Tibial nerve (tissue), 4 donors: ENCODE measurements at places on chromosomes 3 and 15. TPM values are rescaled to one million over a fixed set of nuclear protein-coding genes. Genes with fewer than 3 reads are reported as not detected.

GRCh38 chr15:52483707-52484106 is 45.0 kb downstream of the MYO5A start:
- DNase-seq, result no peak

DNA sequence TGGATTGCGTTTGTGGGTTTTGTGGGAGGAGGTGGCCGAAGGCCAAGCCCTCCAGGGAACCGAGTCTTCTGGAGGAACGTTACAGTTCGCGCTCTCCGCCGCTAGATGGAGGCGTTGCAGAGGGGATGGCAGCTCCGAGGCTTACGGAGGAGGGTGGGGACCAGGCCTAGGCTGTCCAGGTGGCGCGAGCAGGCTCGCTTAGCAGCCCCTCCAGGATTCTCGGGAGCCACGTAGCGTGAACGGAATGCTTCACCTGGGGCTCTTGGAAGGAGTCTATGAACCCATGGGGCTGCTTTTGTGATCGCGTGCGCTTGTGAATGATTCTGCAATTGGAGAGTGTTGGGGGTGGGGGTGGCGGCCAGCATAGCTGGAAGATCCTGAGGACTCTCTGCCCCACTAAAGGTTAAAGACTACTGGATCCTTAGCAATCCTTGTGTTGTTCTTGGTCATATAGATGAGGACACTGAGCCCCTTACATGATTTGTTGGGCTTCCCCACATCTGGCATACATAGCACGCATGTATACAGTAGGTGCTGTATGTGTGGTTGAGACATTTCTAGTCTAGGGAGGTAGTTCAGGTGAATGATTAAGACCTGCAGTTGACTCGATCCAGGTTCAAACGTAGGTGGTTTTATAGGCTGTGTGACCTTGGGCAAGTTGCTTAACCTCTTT is 25.7 kb downstream of the FAM3D start:
- DNase-seq, result peak; percentile 70

DNA sequence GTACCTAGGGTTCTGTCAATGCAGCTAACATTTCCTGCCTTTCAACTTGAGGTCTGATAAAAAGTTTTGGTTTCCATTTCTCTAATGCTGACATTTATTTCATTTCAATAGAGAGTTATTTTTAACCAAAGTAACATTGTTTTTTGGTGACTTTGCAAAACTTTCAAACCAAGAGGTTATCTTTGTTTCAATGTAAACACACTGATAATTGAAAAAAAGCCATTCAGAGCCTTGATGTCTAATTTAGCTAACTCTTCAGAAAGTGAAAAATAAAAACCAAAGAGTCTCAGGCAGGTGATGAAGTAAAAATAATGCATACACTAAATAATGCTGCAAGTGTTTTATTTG is 9.6 kb upstream of the TIPARP start:
- DNase-seq, result no peak

- DNase-seq, result no peak
Observed at GRCh38 chr3:125313060-125313635, 62.0 kb downstream of the ZNF148 start.

DNA sequence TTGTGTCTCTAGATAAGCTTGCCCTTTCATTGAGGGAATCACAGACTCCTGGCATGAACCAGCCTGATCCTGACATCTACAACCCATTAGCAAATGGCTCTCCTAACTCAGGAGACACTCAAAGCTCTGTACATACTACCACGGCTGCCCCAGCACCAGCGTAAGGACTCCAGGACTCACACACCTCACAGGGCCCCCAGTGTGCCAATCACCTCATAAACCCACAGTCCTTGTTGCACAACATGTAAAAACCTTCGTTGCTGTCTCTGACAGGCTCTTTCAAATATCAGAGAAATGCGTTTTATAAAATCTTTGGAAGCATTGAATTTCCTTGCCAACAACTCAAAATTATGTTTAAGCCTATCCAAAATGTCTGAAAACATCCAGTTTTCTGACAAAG is 7.3 kb downstream of the FYCO1 start:
- no peak for DNase-seq

GRCh38 chr3:138717348-138717747 is 108.8 kb downstream of the FAIM start:
- DNase-seq, result no peak

GRCh38 chr15:69794645-69795469 is 302.9 kb downstream of the TLE3 start:
- peak; percentile 51 for DNase-seq

DNA sequence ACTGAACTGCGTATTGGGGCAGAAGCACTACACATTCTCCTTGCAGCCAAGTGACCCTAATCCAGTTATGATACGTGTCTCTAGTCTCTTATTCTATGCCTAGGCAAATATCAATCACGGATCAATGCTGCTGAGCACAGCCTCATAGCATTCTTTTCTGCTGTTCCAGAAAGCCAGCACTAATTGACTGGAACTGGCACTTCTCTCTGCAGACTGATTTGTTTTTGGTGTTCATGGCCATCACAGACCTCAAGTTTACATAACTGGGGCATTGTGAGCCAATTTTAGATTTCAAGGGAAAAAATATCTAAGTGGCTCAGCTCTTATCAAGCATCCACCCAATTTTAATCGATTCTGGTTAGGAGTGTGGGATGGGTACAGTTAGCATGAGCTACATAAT is 37.9 kb downstream of the GLDN start:
- DNase-seq, result no peak

GRCh38 chr3:169403855-169404519 is 259.5 kb downstream of the MECOM start:
- no peak for DNase-seq

RAB6B gene
- total RNA-seq, result 1.4 TPM

PLA2G4D gene
- total RNA-seq, result not detected

CTXN2 gene
- total RNA-seq, result not detected

KBTBD8 gene
- 4.8 TPM for total RNA-seq

EXD1 gene
- not detected for total RNA-seq

EPHA6 gene
- 1.3 TPM for total RNA-seq

FOXL2NB gene
- total RNA-seq, result not detected

C3orf49 gene
- not detected for total RNA-seq
